ENCODE measurements at places on chromosomes 2 and 18.
A peak's percentile ranks its signal among the peaks of the same experiment; 100 is the strongest.

GRCh38 chr2:13676269-13676668 is 956.2 kb upstream of the LRATD1 start:
- DNase-seq, result no peak

DNA sequence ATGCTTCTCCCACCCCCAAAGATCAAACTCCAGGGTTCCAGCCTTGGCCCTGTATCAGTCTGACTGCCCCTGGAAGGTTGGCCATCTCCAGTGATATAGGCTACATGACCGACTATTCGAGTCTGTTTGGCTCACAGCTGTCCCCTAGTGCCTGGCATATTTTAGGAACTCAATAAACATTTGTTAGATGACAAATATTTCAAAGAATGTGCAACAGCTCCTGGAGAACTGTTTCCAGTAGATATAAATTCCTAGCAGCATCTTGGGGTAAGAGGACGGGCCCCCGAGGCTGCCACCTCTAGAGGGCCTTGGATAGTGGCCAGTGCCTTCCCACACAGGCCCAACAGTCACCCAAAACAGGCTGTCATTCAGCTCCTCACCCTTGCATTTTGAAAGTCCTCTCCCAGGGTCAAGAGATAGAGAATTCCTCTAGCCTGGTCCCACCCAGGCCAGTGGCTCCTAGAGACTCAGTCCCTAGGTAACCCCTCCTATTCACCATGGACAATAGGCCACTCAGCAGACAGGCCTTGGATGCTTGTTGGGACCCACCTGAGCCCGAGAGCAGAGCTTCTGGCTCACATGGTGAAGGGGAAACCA is 45.1 kb upstream of the ATP6V1B1 start:
- DNase-seq, result peak; percentile 2

- no peak for DNase-seq
Measured at GRCh38 chr2:189165656-189166380, 13.7 kb downstream of the COL5A2 start.

GRCh38 chr2:181985632-181986205 is at the start of gene PPP1R1C:
Gene PPP1R1C, plus strand, starts transcription at chr2:181985853. Its CDS starts 258 bp downstream, at chr2:181986111.
- DNase-seq, result no peak

DNA sequence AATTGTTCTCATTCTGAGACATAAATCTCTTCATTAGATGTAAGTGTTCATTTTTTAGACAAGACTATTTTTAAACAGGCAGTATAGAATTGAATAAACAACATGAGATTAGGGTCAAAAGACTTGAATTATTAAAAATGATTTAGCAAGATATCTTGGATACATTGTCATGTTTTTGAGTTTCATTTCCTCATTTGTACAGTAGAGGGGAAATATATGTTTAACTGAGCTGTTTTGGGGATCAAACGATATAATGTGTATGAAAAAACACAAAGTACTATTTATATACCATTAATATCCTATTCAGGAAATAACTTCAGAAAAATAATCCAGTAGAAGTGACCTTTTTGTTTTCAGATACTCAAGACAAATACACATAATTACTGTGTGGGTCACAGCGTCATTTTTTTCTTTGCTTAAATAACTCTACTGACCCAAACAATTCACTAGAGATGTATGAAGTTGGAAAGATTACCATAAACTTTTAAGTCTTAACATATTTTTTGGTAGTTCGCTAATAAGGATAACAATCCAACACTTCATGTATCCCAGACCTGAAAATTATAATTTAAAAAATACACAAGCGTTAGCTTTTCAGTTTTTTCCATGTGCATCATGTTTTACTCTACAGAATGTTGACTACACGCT is 896 bp upstream of the ASXL3 start:
- DNase-seq, result no peak

GRCh38 chr2:218003981-218004419 is 1.2 kb upstream of the TNS1 start:
- no peak for DNase-seq

GRCh38 chr2:227503433-227504406 is 31.8 kb downstream of the AGFG1 start:
- DNase-seq, result no peak

- DNase-seq, result peak; percentile 82
Measured at GRCh38 chr18:48827291-48828193, 123.2 kb downstream of the SMAD7 start.

GRCh38 chr2:40512256-40512655 is 60.4 kb upstream of the SLC8A1 start:
- peak; percentile 13 for DNase-seq

Measured in right kidney (tissue), 9 donors.